AG09309 (cell line): ENCODE measurements at places on chromosomes 3 and 15.

- DNase-seq: no peak
Observed at GRCh38 chr3:39098473-39099000, 8.9 kb downstream of the GORASP1 start.

DNA sequence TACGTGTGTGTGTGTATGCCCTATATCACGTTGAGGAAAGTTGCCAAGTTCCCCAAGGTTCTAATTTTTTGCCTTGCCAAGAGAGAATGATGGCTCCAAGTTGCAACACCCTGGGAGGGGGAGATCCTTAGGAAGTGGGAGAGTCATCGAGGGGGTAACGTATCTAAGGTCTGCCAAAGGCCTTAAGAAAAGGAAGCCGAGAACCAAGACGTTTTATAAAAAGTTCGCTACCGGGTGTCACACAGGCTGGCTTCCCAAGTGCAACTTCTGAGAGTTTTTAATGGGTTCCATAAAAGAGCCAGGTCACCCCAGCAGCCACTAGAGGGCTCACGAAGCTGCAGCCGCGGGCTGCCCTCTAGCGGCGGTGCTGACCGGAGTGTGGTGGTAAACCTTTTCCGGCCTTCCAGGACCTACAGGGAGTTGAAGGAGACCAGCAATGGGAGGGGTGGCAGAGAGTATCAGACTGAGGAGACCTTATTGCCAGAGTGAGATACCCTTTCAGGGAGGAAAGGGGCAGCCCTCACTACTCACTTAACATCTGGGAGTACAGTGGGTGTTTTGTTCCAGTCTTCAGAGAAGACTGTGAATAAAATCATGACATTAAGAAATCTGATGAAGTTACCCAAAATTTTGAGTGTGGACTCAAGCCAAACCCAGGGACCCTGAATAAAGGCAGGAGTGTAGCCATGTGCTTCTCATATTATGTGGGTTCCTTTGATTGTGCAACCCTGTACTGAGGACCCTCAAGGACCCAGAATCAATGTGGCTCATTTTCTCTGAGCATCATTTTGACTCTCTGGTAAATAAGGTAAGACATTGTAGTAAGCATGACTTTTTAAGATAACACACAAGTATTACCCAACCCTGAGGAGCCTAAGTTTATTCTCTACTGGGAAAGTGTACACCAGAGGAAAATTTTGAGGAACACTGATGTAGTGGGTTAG, 2.5 kb upstream of the RFX7 start:
- peak; percentile 57 for DNase-seq

DNA sequence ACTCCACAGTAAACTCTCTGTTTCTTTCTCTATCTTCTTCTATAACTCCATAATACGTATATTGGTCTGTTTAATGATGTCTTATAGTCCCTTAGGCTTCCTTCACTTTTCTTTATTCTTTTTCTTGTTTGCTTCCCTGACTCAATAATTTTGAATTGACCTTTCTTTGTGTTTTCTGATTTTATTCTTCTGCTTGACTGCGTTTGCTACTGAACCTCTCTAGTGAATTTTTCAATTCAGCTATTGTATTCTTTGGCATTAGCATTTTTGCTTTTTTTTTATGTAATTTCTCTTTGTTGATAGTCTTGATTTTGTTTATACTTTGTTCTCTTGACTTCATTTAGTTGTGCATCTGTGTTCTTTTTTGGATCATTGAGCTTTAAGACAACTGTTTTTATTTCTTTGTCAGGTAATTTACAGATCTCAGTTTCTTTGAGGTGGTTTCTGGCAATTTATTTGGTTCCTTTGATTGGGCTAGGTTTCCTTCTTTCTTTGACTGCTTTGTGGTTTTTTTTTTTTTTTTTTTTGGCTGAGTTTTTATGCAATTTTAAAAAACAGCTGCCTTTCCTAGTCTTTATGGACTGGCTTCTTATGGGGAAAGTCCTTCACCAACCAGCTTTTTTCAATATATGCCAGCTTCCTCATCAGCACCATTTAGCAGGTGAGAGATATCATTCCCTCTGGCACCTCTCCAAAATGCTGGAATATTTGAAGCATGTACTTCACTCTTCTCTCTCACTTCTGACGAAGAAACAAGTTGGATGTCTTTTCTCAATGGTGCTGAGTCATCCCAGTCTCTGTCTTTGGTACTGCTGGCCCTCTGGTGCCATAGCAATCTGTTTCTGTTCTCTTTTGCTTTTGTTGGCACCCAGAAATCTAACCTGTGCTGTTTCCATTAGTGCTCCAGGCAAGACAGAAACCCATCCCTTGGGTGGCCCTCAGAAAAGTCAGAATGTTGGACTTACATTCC, 17.6 kb downstream of the RSRC1 start:
- no peak for DNase-seq

GRCh38 chr15:92624401-92624991, 31.1 kb downstream of the FAM174B start:
- no peak for DNase-seq

DNA sequence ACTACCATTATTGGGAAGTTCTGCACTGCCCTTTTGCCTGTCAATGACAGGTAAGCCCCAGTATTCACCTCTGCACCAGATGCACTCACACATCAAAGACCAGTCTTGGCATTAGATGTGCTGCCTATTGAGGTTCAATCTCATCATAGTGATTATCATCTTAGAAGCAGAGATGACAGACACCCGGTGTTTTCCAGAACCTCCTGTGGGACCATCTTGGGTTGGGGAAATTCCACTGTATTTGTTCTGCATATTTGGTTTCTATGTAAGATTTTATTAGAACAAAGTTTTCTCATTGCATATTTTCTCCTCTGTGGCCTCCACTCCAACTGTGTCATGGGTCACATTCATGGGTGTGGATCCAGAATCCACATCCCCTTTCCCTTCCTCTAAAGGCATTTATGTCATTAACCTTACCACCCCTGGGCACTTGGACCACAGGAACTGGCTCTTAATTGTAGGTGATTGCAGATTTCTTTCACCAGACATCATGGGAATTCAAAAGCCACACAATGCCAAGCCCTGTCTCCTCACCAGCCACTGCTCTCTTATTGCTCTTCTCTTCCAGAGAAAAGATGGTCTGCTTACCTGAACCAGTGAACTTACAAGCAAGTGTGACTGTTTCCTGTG, 31.2 kb downstream of the PLA1A start:
- no peak for DNase-seq

DNA sequence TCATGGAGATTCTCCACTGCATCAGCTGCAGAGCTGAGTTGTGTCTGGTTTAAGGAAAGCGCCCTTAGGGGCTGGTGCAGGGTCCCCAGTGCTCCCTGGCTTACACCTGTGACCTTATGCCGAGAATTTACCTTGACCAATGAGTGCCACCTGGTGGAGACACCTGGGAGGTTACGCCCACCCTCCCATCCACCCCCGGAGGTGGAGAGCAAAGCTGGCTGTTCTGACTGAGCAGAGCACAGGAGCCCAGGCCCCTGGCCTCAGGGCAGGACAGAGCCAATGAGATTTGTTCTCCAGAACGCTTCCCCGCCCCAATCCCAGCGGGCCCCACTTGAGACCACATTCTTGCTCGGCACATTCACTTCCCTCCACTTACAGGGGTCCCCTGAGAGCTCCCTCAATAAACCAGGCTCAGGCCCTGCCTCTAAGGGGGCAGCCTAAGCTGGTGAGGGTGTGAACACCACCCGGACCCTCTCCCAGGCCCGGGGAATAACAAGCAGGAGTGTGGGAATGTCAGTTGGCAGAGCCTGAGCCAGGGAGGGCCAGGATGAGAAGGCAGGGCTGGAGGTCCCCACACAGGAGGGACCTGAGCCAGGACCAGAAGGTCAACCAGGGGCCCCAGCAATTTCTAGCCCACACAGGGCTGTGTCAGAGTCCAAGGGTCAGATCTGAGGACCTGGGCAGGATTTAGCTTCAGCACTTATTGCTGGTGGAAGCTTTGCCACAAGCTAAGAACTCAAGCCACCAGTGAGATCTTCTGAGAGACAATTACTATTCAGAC, 117.1 kb downstream of the TPRA1 start:
- DNase-seq: no peak

- DNase-seq: no peak
Observed at GRCh38 chr15:27179789-27180188, 208.8 kb downstream of the GABRG3 start.

DNA sequence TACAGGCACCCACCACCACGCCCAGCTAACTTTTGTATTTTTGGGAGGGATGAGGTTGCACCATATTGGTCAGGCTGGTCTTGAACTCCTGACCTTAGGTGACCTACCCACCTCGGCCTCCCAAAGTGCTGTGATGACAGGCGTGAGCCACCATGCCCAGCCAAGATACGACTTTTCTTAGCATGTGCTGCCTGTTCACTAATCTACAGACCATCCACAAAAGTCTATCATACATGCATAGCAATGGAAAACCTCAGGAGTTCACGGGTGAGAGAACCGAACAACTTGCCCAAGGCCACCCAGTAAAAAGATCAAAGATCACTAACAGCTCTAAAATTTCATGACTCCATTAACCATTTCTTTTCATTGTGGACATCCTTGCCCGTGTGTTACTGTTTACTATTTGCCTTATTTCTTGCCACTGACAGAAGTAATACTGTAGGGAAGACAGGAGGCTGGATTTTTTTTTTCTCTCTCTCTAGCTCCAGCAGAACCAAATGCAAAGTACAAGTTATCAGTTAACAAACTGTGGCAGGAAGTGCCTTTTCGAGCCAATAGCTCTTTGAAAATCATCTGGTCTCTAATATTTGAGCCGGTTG, 92.3 kb downstream of the FOXP1 start:
- DNase-seq: no peak

- DNase-seq: no peak
Observed at GRCh38 chr15:98773616-98774015, 125.3 kb downstream of the IGF1R start.

- DNase-seq: no peak
Observed at GRCh38 chr15:81869161-81869954, 176.5 kb downstream of the MEX3B start.

DNA sequence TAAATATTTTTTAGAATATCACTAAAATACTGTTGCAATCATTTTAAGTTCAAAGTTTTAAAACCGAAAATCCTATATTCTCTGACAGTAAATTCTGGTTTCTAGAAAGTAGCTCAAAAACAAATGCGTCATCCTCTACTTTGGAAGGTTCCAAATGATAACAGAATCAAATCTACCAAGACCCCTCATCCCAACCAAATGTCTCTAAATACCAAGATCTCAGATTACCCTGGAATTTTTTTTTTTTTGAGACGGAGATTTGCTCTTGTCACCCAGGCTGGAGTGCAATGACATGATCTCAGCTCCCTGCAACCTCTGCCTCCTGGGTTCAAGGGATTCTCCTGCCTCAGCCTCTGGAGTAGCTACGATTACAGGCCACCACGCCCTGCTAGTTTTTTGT, 16.8 kb downstream of the TBL1XR1 start:
- DNase-seq: no peak

- DNase-seq: no peak
Observed at GRCh38 chr15:80007532-80007931, 36.5 kb upstream of the BCL2A1 start.

DNA sequence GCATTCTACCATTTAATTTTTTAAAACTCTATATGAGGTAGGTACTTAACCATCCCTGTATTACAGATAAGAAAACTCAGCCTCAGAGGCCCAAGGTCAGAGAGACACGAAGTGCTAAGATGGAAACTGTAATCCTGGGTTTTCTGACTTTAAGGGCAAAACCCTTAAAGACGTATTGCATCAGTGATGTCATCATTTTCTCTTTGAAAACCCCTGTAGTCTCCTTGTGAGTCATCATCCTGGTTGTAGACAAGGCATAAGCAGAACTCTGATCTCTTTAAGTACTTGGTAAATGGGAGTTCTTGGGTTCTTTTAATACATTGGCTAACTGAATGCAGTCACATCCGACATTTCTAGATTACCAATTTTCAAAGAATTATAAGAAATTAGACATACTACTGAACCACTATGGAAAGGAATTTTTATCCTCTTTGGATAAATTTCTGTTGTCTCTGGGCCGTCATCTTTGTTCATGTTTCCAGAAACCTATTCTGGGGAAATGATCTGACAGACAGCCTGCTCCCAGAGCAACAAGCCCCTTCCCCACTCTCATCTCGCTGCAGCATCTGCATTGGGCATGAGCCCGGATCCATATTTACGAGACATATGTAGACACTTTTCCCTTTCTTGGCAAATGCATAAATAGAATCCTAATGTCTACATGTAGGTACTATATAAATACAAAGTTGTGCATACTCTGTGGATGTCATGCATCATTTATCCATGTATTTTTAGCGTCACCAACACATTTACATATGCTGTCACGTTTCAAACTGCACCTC, 48.7 kb upstream of the MDFIC2 start:
- DNase-seq: no peak

- DNase-seq: no peak
Observed at GRCh38 chr3:37667335-37667734, 194.3 kb upstream of the CTDSPL start.

DNA sequence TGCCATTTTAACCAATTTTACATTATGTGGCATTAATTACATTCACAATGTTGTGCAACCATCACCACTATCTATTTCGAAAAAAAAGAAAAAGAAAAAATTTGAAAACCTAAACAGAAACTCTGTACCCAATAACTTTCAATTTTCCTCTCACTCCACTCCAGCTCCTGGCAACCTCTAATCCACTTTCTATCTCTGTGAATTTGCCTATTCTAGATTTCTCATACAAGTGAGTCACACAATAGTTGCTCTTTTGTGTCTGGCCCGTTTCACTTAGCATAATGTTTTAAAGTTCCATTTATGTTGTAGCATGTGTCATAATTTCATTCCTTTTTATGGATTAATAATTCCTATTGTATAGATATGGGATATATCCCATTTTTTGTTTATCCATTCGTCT, 53.3 kb upstream of the TBC1D5 start:
- no peak for DNase-seq

DNA sequence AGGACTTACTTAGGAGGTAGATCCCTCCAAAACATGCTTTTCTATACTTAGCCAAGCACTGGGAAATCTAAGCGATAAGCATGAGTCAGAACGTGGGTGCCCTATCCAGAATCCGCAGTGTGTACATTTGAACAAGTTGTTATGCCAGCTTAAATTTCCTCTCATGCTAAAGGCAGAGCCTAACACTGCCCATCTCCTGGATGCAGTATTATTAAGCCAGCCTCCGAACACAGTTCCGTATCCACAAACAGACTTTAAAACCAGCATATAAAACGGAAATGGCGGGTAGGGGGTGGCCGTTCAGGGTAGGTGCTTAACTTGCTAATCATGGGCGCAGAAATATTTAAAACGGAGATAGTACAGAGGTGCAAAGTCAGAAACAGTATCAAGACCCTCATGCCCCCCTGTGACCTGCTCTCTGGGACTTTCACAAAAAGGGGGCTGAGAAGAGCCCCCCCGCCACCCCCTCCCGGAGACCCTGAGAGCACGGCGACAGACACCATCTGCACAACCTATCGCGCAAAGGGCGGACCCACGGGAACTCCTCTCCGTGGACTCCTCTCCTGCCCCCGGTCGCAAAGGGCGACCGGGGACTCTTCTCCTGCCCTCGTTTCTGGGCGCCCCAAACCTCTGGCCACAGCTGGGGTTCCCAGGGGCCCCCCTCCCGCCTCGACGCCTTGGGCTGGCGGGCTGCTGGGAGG, 889 bp upstream of the LRRIQ4 start:
- DNase-seq: peak; percentile 32

GRCh38 chr3:123246866-123247265, 45.1 kb downstream of the SEC22A start:
- no peak for DNase-seq

GRCh38 chr3:49013738-49014660, 4.4 kb downstream of the DALRD3 start:
- DNase-seq: no peak

GRCh38 chr3:33372218-33373081, 67.8 kb downstream of the UBP1 start:
- DNase-seq: peak; percentile 11

- DNase-seq: no peak
Observed at GRCh38 chr3:101253396-101253795, 67.0 kb downstream of the IMPG2 start.

- no peak for DNase-seq
Observed at GRCh38 chr15:58556541-58556940, 124.8 kb downstream of the LIPC start.
